Activated naive CD4-positive, alpha-beta T cell treated with anti-CD3 and anti-CD28 coated beads for 36 hours (primary cell): ENCODE measurements at places on chromosomes 1 and 21.

- no peak for DNase-seq
Measured at GRCh38 chr1:11316701-11317100, 43.7 kb downstream of the UBIAD1 start.

DNA sequence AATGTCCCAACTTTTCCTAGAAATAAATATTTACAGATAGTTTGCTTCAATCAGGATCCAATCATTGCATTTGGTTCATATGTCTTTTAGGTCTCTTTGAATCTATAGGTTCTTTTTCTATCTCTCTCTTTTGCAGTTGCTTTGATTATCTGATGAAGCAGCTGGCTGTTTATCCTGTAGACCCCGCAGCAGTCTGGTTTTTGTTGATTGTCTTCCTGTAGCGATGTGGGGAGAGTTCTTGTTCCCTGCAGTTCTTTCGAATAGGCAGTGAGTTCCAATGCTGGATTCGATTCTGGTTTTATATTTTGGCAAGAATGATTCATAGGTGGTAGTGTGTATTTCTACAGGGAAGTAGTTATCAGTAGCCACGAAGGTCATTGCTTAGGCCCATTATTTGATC, 7.4 kb upstream of the MIXL1 start:
- no peak for DNase-seq

GRCh38 chr1:227068883-227069282, 128.8 kb downstream of the COQ8A start:
- no peak for DNase-seq

DNA sequence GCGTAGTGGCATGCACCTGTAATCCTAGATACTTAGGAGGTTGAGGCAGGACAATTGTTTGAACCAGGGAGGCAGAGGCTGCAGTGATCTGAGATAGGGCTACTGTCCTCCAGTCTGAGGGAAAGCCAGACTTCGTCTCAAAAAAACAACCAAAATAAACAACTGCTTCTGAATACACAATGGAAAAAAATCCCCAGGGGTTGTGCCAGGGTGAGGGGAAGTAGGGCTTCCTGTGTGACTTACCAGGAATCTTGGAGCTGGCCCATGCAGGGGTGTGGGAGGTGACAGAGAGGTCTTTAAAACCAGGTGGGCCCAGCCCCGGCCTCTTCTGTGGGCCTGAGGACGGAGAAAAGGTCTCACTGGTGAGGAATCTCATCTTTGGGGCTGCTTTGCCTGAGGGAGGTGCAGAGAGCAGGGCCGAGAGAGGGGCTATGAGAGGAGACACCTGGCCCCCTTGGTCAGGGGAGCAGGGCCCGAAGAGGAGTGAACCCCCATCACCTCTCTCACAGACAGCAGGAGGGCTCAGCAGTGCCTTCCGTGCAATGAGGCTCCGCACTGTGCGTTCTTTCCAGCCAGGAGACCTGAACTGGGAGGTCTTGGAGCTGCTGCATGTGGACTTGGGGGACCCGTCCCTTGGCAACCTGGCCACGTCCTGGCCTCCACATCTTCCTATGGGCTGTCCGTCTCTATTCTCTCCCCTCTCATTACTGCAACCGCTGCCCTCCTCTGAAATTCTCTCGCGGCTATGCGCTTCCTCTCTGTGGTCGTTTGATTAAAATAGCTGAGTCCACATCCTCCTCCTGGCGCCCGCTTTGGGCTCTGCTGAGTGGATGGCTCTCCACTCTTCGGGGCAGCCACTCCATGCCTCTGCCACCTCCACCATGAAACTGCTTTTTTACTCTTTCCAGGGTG, 10.7 kb downstream of the PLA2G5 start:
- no peak for DNase-seq

DNA sequence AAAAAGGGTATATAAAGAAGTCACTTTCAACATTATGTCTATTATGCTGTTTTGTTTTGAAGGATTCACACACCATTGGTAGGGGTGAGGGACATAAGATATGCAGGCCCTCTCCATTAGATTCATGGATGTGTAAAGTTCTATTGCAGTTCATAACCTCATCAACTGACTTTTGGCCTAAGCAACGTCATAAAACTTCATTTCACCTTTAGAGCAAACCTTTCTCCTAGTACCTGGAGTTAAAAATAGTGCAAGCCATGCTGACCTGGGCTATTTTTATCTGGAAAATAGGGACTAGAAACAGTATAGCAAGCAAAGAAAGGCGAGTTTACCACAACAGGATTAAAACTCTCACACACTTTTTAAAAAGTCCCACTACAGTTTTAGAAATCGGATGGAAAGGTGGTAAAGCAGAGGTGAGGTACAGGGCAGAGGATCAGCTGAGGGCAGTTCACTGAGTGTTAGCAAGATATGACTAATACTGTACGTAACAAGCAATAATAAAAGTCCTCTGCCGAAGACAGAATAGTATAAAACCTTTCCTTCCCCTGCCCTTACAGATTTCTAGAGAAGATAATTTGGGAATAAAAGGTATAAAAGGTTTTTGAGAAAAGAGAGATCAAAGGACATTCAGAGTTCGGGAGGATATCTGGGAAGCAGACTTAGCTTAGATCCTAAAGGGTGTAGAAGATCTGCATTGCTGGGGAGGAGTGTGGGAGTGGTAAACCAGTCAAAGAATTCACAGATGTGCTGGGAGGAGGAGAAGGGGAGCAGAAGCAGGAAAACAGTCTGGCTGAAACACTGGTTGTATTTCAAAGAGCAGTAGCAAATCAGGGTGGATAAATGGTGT, 14.3 kb downstream of the EGLN1 start:
- DNase-seq = no peak
